ENCODE measurements at places on chromosomes 1 and 21.

GRCh38 chr1:53508991-53509666 is 49.9 kb downstream of the DMRTB1 start:
- DNase-seq = peak; percentile 29

- DNase-seq = no peak
Observed at GRCh38 chr1:100622506-100622905, 84.6 kb downstream of the GPR88 start.

GRCh38 chr1:916173-917075 is 7.3 kb upstream of the SAMD11 start:
- DNase-seq = no peak

DNA sequence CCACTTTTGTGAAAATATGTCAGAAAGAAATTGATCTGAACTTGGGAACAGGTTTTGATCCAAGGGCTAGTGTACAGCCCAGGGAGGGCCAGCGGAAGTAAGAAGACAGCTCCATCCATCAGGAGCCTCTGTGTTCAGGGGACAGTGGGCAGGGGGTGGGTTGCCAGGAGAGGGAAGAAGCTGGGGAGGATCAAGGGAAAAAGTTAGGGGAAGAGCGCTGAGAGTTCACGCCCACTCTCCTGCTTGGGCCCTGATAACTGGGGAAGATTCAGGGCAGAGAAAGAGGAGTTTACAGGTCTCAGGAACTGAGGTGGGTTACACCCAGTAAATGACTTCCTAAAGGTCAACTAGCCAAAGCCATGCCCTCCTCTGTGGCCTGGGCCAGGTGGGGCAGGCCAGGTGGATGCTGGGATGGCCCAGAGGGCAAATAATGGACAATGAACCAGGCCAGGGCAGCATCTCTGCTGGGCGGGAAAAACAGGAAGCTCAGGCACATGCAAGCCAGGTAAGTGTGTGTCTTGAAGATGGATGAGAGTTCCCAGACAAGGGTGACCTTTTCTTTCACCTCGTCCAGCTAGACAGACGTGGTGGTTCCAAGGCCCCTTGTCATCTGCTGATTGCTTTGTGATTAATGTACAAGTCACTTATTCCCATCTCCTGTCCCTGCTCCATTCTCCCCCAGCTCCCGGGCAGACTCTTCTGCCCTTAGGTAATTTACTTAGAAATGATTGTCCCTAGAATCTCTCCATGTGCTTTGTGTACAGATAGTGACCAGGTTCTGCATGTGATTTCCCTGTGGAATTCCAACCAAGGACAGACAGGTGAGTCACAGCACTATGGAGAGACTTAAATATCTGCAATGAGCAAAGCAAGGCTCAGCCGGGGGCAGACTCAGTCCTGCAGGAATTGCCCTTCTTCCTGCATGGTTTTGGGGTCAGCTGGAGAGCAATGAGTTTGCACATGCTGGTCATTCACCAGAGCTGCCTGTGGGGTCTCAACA is 57.0 kb downstream of the MDM4 start:
- peak; percentile 49 for DNase-seq

DNA sequence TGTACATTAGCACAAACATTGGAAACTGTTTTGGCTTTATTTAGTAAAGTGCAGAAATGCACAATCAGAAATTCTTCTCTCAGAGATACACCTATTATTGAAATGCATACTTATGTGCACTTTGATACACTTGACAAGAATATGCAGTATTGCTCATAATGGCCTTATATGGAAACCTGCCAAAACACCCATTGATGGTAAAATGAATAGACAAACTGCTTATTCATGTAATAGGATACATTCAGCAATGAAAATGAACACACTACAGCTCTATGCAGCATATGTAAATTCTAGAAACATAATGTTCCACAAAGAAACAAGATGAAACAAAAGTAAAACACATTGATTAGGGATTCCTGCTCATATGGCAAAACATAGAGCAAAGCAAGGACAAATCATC is 223.9 kb downstream of the S1PR1 start:
- peak; percentile 7 for DNase-seq

DNA sequence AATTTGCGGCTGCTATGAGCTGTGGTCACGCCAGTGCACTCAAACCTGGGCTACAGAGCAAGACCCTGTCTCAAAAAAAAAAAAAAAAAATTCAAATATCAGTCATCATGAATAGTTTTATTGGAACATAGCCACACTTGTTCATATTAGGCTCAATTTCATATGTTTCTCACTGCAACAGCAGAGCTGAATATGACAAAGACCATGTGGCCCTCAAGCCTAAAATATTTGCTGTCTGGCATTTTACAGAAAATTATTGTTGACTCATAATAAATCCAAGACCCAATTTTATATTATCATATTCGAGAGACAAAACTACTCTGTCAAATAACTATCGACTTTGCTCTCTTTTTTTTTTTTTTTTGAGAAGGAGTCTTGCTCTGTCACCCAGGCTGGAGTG is 11.0 kb downstream of the BECN2 start:
- DNase-seq = no peak

- DNase-seq = no peak
Observed at GRCh38 chr1:63802109-63802508, 28.3 kb downstream of the ROR1 start.

DNA sequence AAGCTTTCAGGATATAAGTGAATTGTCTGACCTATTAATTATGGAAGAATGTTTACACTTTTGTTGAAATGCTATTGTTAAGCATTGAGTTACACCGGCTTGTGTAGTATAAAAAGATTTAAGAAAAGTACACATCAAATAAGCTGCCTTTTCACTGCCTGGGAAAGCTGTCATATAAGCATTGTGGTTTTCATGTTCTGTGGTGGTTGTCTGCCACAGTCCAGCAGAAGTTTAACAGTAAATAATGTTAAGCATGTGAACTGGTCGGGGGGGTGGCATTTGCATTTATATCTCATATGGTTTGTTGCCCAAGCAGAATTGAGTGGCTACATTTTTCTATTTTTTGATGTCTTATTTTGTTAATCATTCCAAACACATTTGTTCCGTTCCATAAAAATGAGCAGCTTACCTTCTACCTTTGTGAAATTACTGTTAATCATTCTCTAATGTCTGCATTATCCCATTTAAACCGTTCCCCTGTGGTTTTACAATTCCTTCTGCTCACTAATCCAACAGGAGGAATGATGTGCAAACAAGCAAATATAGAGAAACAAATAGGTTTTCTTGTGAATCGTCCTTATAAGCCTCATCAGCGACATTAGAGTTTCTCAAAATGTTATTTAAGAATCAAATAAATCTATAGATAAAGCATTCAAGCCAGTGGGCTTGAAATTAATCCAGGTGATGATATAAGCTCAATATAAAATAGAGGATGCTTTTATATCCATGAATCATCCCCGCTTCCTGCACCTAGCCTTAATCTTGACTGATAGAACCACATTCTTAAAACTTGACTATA is 160.8 kb upstream of the SAMSN1 start:
- no peak for DNase-seq

DNA sequence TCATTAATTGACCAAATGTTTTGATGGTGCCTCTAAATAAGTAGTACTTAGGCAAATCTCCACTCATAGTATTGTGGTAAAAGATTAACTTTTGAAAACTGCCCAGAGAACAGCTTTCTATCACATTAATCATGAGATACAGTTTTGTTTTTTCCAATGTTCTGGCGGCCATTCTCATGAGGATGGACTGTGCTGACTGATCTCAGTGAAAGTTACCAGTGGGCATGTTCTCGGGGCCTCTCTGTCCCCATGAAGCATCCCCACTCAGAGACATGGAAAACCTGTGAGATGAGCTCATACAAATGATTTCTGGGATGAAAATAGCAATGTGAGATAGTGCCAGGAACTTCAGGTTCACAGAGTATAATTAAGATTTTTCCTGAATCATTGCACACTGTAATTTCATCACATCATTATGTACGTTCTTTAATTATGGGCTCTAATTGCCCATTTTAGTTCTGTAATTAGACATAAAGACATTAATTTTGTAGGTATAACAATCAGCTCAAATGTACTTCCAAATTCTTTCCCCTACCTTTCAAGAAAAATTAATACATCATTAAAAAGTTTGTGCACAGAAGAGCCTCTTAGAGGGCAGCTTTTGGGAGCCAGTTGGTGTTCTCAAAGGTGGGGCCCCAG is 40.5 kb downstream of the DDR2 start:
- DNase-seq = peak; percentile 22

GRCh38 chr1:17008208-17008855 is 3.4 kb downstream of the ATP13A2 start:
- DNase-seq = no peak

- peak; percentile 66 for DNase-seq
Observed at GRCh38 chr1:184854496-184855140, 100.0 kb upstream of the EDEM3 start.

- DNase-seq = no peak
Observed at GRCh38 chr1:233631810-233632405, 18.0 kb downstream of the KCNK1 start.

- DNase-seq = peak; percentile 32
Observed at GRCh38 chr1:205680073-205680851, at the start of gene SLC45A3. TSS of gene SLC45A3 (minus strand) at chr1:205680509. CDS start at chr1:205664656, 15,853 bp downstream.

Data from fibroblast of skin of right biceps (primary cell).